Hypothalamus (tissue), 51 donors: ENCODE measurements at places on chromosomes 11 and 22.
A peak's percentile ranks its signal among the peaks of the same experiment; 100 is the strongest.

GRCh38 chr11:36398231-36398953 is 102.3 kb downstream of the PRR5L start:
- DNase-seq: no peak

- no peak for DNase-seq
Observed at GRCh38 chr11:294780-295179, 4.5 kb downstream of the IFITM5 start.

DNA sequence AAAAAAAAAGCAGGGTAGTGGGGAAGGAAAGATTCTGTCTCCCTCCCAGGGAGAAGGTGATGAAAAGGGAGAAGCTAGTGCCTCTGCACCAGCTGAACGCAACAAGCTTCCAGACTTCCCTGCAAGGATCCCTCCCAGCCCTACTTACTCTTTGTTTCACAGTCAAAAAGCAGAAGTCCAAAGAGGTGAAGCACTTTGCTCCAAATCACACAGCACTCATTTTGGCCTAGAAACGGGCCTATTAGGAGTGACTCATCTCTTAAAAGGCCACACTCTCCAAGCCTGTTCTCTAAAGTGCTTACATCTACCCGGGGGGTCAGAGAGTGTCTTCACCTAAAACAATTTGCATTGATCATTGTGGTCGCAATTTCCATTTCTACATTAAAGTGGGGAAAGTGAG is 17.7 kb upstream of the GRK3 start:
- no peak for DNase-seq

GRCh38 chr11:117984476-117984875 is 1.7 kb upstream of the IL10RA start:
- DNase-seq: no peak

DNA sequence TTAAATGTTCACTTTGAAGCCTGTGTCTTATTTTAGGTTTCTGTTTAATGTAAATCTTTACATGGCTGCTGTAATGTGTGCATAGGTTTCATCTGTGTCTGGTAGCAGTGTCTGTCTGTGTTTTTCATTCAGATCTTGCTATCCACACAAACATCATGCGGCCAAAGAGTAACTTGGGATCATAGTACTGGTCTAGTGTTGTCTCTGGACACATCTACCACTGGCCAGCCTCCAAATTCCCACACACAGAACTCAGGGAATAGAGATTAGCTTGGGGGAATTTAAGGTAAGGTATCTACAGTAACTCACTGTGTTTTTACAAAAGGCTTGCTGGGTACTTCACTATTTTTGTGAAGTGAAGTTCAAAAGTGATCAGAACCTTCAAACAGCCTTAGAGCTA is 32.1 kb upstream of the ZNF143 start:
- no peak for DNase-seq

GRCh38 chr11:87097582-87097981 is 59.8 kb downstream of the TMEM135 start:
- DNase-seq: no peak

DNA sequence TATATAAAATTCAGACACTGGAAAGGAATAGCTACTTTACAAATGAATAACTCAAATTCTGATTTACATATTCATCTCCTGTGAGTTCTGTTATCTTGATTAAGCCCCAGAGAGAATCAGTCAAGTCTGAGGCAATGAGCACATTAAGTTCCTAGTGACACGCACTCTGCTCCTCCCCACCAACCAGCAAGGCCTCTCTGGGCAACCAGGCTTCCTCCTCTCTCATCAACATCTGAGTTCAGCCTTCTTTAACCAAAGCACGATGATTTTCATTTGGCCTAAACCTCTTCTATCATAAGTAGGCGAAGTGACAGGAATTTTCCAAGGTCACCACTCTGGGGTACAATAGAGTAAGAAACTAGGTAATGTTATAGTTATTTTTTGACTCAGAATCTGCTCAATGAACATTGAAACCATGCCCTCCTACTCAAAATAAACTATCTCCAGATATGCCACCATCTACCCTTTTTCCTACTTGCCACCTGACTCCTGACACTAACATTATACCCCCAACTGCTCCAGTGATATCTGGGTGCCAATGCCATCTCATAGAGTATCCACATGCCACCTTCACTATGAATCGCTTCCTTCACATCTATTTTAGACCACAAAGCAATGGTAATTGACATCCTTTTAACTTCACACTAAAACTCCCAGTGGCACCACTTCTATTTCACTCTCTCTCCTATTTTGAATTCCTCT is 114.8 kb downstream of the FAM76B start:
- no peak for DNase-seq

- no peak for DNase-seq
Observed at GRCh38 chr22:36411589-36412258, 24.0 kb upstream of the MYH9 start.

DNA sequence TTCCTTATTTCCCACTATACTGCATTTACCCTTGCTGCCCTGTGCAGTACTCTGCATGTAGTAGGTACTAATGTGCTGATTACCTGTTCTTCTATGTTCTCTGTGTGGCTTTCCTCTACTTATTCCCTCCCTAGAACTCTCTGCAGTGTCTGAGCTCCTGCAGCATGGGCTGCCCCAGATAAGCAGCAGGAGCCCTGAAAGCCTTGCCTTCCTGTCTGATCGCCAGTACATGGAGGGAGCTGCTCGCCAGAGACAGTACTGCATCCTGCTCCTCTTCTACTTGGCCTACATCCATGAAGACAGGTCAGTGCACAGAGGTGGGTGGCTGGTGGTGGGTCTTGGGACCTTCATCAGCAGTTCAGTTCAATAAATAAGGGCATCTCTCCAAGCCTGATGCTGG is 42.2 kb upstream of the CCDC134 start:
- DNase-seq: no peak

DNA sequence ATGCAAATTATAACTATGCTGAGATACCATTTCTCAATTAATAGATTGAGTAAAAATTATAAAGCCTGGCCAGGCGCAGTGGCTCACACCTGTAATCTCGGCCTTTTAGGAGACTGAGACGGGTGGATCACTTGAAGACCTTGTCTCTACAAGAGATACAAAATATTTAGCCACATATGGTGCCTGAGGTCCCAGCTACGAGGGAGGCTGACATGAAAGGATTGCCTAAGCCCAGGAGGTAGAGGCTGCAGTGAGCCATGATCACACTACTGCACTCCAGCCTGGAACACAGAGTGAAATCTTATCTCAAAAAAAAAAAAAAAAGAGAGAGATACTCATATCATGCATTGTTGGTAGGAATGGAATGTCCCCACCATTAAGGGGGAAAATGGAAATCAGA is 142.4 kb downstream of the RCN1 start:
- DNase-seq: no peak

DNA sequence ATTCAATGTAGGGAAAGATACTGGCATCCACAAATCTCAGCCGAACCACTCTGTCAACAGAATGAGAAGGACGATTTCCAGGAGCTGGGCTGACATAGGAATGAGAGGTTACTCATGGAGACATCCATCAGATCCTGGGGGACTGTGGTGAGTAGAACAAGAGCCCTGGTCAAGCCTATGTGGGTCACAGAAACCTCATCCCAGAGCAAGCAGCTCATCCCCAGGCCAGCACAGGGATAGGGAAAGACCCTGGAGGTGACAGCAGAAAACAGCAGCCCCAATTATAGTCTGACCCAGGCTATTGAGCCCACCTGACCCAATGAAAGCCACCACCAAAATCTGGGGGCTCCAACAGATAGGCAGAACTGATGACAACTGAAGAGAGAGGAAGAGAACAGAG is 128.0 kb upstream of the SERPIND1 start:
- DNase-seq: no peak

DNA sequence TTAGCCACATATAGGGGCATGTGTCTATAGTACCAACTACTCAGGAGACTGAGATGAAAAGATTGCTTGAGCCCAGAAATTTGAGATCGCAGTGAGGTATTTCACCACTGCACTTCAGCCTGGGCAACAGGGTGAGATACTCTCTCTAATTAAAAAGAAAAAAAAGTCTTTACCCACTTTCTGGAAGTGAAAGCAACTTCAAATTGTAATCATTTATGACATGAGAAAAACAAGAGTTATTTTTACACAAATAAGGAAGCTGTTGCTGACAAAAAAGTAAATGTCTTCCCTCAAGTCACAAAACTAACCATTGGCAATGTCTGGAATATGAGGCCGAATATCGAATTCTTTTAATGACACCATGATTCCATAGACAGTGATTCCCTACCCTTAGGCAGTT is 71.4 kb downstream of the GLYATL1 start:
- no peak for DNase-seq

DNA sequence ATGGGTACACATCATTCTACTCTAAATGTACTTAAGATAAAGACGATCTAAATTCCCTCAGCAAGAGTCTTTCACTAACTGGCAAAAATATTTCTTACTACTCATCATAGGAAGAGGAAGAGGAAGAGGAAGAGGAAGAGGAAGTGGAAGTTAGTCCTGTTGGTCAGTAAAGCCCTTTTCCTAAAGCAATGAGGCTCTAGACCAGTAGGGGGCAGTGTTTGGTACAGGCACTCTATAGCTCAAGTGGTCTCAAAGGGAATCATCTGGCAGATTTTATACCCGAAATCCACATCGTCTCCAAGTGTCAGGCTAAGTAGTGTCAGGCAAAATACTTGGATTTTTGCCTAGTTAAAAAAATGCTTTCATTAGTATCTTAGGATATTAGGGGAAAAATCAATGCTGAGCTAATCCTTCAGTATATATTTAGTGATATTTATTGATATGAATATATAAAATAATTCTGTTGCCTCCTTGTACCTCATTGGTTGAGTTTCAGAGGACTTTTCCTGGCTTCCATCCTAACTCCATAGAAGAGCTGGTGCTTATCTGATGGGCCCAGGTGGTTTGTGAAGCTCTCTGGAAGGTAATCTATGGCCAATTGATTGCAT is 7.7 kb downstream of the BLID start:
- peak; percentile 43 for DNase-seq

- DNase-seq: peak; percentile 60
Observed at GRCh38 chr11:118939953-118940598, 14.3 kb upstream of the BCL9L start.

- DNase-seq: peak; percentile 43
Observed at GRCh38 chr11:60951904-60952741, at the start of gene SLC15A3. TSS of gene SLC15A3 (minus strand) at chr11:60952176. CDS start at chr11:60951551, 625 bp downstream.

DNA sequence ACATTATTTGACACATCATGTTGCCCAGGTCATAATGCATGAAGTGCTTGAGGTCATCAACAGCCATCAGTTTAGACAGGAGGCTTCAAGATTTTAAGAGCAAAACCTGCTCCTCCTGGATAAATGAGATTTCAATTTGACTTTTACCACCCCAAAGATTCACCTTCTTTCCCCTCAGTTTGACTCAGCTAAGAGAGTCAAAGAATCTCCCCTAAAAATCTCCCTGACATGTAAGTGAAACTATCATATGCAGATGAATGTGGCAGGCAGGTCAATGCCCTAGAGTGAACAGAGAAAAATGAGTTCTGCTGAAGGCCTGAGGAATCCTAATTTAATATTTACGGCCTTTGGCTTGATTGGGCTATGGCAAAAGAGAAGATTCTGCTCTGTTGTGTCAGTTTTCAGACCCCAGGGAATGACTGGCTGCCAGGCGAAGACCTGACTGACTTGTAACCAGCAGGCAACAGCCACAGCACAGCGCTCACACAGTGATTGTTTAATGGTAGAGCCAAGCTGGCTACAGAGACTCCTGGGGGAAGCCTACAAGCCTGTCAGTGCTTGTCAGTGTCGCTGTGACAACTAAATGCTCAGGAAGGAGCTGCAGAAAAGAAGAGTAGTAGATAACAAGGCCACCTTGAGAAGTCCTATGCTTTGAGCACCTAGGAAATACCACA is 491.2 kb upstream of the LRRC4C start:
- DNase-seq: no peak

DNA sequence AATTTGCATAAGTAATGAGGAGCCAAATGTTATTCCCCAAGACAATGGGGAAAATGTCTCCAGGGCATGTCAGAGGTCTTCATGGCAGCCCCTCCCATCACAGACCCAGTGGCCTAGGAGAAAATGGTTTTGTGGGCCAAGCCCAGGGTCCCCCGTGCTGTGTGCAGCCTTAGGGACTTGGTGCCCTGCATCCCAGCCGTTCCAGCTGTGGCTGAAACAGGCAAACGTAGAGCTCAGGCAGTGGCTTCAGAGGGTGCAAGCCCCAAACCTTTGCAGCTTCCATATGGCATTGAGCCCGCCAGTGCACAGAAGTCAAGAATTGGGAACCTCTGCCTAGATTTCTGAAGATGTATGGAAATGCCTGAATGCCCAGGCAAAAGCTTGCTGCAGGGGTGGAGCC is 79.9 kb downstream of the FAM181B start:
- DNase-seq: no peak

GRCh38 chr11:130448416-130449309 is at the start of gene ADAMTS15:
TSS of gene ADAMTS15 (plus strand) at chr11:130448645. CDS start at chr11:130448974, 329 bp downstream.
- DNase-seq: peak; percentile 37

DNA sequence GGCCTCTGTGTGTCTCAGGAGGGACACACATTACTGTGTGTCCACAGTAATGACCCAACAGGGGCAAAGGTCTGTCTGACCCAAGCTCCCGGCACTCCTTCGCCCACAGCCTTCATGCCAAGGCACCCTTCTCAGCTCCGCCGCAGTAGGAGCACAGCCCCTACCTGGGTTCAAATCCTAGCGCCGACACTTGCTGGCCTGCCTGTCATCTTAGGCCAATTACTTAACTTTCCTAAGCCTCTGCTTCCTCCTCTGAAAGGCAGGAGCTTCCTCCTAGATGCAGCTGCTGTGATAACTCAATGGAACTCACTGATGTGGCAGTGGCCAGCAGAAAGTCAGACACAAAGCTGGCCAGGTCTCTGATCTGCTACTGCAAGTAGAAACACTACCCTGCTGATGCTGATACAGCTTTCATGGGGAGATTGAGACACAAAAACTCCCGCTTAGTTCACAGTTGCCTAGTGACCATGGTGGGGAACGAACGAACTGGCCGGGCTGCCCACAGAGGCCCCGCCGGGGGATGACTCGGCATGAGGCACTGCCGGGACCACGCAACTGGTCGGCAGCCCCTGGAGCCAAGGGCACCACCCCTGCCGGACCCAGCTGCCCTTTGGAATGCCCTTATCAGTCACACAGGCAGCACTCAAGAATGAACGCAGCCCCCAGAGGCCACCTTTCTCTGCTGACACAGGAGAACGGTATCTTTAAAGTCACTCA is 8.1 kb downstream of the EHD1 start:
- no peak for DNase-seq

DNA sequence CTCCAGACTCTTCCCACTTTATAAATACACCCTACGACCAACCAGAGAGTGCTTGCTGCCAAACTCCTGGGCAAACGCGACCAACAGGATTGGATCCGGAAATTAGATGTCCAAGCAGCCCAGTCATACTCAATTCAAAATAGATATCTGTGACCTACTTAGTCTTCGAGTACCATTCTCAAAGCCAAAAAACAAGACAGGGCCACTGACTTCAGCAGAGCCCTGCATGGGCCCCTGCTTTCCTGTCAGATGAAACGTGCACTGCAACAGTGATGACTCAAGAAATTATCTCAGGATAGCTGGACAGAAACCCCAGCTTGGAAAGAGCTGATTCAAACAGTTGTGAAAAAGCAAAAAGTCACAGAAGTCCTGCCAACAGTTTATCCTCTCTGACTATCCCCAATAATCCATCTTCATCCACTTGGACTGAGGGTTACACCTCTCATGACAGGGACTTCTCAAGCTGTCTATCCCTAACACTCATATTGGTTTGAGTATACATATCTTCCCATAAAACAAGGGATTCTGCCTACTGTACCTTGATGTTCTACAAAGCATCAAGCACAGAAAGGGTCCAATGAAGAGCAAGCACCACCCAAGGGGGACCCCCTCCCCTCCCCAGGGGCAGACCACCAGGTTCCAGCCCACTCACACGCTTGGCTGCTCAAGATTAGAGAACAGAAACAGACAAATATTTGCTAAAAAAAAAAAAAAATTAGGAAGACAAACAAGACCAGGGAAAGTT is 17.4 kb downstream of the SMCO4 start:
- DNase-seq: no peak

- DNase-seq: no peak
Observed at GRCh38 chr22:45976254-45977002, 534 bp downstream of the WNT7B start.
